ENCODE measurements at places on chromosomes 3 and 15.

DNA sequence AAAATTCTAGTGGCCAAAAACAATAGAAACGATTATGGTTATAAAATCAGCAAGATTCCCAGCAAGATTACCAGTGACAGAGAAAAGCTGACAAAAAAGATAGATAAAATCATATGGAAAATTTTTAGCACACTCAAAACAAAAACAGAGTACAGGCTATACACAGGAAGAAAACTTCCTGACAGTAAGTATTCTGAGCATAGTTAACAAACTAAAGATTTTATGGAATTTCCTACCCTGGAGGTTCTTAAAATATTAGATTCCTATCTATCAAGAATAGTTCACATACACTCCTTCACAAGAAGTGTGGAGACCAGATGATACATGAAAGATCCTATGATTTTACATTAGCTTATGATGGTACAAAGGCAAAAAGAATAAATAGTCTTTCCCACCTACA lies 50.8 kb downstream of the ZNF148 start:
- no peak for DNase-seq

DNA sequence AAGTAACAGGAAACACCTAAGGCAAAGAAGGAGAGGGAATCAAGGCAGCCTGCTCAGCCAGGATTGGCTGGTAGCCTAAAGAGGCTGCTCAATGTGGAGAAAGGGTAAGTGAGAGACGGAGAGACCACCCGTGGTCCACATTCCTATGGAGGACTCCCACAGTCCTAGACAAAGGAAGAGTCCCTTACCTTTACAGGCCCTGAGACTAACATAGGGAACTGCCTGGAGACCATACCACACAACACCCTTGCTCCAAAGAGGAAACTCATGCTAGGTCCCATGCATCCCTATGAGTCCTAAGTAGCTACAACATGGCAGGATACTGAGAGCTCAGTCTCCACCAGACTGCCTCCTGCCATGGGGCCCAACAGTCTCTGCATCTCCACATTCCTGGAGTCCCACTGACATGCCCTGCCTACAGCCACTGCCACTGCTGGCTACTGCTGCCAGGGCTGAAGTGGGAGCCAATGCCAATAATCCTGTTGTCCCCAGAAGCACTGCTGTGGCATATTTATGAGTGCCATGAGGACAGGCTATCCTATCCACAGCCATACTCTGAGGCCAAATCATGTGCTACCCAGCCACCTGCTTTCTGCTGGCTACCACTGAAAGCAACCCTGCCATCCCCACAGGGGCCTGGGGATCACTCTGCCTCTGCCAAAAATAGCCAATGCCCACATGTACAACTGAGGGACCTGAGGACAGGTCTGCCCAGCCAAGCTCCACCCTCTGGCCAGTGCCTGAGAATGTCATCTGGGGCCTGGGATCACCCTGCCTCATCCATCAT lies 45.0 kb downstream of the COPS2 start:
- no peak for DNase-seq

GRCh38 chr15:100973351-100974111 lies 54.4 kb downstream of the LRRK1 start:
- no peak for DNase-seq

GRCh38 chr3:53324105-53324504 lies 23.2 kb downstream of the DCP1A start:
- DNase-seq = no peak

GRCh38 chr3:40162616-40163015 lies 146.9 kb upstream of the EIF1B start:
- DNase-seq = no peak

GRCh38 chr15:33132722-33133345 lies 61.7 kb downstream of the FMN1 start:
- DNase-seq = no peak

- DNase-seq = no peak
Measured at GRCh38 chr3:19934098-19934566, at the start of gene EFHB. EFHB (minus strand) TSS chr3:19934217; CDS start chr3:19934018, 199 bp downstream.

GRCh38 chr3:172739462-172739861 lies 11.1 kb upstream of the ECT2 start:
- no peak for DNase-seq

DNA sequence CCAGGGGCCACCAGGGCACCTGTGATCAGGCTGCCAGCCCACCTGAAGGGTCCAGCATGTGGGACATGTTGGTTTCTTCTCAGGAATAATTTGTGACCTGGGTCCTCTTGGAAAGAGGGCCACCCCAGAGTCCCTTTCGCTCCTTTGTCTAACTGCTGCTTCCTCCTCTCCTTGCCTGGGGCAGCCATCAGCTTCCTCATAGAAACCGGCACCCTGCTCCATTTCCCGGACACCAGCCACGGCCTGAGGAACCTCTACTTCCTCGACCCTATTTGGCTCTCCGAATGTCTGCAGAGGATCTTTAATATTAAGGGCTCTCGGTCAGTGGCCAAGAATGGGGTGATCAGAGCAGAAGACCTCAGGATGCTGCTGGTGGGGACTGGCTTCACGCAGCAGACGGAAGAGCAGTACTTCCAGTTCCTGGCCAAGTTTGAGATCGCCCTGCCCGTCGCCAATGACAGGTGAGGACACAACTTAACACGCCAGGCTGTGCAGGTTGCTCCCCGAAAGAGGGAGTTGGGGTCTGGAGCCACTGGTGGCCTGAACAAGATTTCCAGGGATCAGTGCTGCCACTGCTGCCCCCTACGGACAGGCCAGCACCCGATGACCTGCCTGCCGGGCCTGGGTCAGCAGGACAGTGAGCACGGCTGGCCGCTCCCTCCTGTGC lies 109.7 kb downstream of the LRRK1 start:
- no peak for DNase-seq

DNA sequence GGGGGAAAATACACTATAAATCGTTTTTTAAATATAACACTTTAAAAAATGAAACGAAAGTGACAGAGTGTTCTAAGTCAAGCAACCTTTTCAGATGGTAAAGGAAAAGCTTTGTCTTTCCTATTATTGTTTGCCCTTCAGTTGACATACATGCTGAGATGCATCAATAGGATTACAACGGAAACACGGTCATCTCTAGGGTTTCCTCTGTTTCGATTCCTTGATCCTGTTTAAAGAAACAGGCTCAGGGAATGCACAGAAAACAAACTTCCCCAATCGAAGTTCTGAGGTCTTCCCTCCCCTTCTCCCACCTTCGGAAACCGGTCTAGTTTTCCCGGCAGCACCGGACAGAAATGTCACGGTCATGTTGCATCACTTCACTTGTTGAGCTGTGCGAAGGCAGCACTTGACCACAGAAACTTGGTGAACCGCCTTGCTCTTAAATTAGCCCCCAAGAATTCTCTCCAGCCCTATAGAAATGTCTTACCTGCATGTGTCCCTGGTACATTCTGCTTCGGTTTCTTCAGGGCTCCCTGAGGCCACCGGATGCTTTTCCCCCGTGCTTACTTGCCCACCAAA lies 556 bp downstream of the PEX5L start:
- DNase-seq = no peak

GRCh38 chr3:12190221-12190807 lies 31.6 kb upstream of the TIMP4 start:
- DNase-seq = no peak

GRCh38 chr3:77459926-77460325 lies 420.0 kb downstream of the ROBO2 start:
- DNase-seq = no peak

- DNase-seq = no peak
Measured at GRCh38 chr3:143236226-143236964, 116.8 kb downstream of the CHST2 start.

DNA sequence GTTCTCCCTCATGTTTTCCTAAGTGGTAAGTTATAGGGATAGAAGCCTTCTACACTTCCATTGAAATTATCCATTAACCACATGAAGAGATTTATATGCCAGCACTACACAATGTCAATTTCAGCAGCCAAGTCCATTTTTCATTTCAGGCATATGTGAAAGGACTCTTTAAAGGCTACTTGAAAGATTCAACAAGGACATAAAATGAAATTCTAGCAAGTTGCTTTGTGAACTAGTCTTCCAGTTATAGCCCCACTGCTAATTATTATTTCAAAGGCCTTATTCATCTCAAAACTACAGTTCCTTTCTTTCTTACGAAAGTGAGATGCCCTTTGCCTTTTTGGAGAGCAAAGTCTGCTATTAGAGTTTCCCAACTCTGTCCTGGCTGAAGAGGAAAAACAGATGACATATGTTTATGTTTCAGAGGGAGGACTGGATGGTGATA lies 66.0 kb upstream of the SLC2A2 start:
- no peak for DNase-seq

GRCh38 chr3:152196782-152197181 lies 71.9 kb upstream of the MBNL1 start:
- no peak for DNase-seq

GRCh38 chr15:98776607-98777281 lies 128.4 kb downstream of the IGF1R start:
- DNase-seq = no peak

DNA sequence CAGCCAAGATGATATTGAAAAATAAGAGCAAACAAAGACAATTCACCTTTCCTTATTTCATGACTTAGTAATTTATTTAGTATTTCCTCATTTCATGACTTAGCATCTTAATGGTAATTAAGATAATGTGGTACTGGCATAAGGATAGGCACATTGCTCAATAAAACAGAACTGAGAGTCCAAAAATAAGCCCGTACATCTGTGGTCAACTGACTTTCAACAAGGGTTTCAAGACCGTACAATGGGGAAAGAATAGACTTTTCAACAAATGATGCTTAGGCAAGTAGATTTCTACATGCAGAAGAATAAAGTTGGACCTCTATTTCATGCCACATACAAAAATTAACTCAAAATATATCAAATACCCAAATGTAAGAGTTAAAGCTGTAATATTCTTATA lies 603 bp upstream of the PYDC2 start:
- DNase-seq = no peak

- no peak for DNase-seq
Measured at GRCh38 chr3:143001034-143001368, 369 bp upstream of the U2SURP start.

DNA sequence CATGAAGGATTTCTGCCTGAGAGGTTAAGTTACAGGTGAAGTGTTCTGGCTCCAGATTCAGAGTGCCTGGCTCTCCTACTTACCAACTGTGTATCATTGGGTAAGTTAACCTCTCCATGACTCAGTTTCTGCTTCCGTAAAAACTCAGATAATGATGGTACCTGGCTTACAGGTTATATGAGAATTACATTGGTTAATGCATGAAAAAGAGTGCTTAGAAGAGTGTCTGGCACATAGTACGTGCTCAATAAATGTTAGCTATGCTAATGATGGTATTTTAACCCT lies 23.8 kb downstream of the CFAP161 start:
- no peak for DNase-seq

- no peak for DNase-seq
Measured at GRCh38 chr3:113167825-113168801, 43.2 kb upstream of the BOC start.

DNA sequence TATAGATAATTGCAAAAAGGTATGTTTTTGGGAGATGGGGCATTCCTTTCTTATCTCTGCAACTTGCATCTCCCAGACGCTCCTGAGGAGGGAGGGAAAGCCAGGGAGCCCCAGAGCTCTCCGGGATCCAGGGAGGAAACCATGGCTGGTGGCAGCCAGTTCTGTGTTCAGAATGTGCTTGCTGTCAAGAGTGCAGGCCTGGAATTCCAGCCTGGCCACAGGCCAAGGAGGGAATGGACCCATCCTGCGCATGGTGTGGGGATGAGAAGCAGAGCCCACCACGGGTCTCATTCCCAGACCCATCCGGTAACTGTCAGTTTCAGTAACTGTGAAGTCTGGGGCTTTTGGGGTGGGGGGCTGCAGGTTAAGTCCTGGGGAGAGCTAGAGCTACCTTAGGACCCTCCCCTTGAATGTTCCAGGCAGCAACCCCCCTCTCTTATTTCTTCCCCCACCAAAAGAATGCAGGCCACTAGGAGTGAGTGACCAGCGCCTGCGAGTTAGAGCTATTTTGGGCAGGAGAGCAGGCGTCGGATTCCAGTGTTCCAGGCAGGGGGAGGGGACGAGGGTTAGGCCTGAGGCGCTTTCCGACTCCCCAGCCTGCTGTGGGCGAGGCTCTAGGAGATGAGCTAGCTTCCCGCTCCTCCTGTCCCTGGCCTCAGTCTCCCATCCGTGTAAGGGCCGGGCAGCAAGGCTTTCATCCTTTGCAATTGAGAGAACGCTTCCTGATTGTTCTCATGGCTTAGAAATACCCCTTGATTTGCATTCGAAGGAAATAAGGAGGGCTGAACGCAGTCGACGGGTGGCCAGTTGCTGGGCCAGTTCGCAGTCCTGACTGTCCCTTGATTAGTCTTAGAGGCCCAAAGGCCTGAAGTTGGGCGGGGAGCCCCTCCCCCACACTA lies 781 bp upstream of the DAG1 start:
- DNase-seq = no peak

- DNase-seq = no peak
Measured at GRCh38 chr3:71725271-71725991, at the start of gene EIF4E3. EIF4E3 (minus strand) TSS chr3:71725402; CDS start chr3:71725367, 35 bp downstream.

DNA sequence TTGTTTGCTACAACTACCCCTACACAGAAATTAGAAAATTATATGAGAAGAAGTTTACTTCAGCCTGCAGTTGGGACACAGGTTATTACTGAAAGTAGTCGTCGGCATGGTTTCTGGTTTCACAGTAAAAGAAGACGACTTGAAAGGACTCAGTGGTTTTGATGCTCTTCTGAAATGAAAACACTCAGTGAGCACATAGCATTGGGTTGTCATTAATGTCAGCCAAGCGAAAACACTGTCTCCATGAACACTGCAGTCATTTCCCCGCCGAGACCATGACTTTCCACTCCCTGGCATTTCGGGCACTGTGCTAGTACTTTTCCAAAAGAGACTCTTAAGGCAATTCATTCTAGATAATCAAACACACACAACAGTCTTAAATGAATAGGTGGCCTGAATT lies 69.2 kb upstream of the ICE2 start:
- DNase-seq = no peak

DNA sequence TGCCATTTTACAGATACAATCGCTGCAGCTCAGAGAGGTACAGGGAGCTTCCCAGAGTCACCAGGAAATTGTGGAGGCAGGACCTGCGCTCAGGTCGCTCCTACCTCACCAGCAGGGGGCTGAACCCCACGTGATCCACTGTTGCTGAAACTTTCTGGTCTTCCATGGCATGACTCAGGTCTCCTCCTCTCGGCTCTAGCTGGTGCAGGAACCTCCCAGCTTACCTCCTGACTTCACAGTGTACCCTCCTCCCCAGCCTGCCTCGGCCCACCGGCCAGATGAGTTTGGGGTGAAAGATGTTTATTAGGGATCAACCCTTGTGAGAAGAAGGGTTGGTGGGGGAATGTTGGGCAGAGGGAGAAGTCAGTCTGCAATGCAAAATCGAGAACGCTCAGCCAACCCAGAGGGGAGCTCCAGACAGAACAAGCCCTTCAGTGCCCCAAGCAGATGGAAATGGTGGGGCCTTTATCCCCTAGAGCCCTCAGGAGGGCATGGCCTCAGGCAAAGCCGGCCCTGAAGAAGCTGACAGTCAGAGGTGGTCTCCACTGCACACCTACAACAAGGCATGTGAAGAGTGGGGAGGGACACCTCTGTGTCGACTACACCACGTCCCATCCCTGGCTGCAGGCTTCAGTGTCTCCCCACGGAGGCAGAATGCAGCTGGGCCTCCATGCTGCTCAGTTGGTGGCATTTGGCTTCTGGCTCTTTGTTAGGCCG lies 118.6 kb upstream of the PRR20G start:
- no peak for DNase-seq

GRCh38 chr3:168156479-168156878 lies 60.8 kb upstream of the GOLIM4 start:
- no peak for DNase-seq

GRCh38 chr3:37882711-37883110 lies 21.0 kb downstream of the CTDSPL start:
- no peak for DNase-seq

Data from activated CD8-positive, alpha-beta memory T cell treated with anti-CD3 and anti-CD28 coated beads for 4 hours (primary cell).